NCI-H510A (cell line): ENCODE measurements at places on chromosomes 11 and 22.

DNA sequence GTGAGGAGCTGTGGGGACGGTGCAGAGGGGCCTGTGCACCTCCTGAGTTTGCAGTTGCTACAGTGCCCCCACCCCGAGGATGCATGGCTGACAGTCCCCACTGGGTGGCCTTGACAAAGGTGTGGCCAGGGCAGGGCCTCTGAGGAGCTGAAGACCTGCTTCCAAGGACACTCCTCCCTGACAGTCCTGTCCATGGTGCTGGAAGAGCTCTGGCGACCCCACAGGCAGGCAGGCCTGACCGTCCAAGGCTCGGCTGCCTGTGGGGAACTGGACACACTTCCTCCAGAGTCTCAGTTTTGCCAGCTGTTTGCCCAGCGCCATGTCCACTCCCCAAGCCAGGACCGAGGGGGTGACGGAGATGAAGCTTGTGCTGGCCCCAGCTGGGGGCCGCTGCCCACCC lies 32.7 kb downstream of the BRSK2 start:
- no peak for DNase-seq

DNA sequence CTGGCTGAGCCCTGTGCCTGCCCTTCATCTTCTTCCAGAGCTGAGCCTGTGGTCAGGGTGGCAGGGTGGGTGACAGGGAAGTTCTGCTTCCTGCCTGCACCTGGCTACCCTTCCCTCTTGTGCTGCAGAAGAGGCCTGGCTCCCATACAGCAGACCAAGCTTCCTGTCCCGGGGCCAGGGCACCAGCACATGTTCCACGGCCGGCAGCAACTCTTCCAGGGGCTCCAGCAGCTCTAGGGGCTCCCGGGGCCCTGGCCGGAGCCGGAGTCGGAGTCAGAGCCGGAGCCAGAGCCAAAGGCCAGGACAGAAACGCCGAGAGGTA lies 15.0 kb downstream of the ROBO3 start:
- DNase-seq: no peak

DNA sequence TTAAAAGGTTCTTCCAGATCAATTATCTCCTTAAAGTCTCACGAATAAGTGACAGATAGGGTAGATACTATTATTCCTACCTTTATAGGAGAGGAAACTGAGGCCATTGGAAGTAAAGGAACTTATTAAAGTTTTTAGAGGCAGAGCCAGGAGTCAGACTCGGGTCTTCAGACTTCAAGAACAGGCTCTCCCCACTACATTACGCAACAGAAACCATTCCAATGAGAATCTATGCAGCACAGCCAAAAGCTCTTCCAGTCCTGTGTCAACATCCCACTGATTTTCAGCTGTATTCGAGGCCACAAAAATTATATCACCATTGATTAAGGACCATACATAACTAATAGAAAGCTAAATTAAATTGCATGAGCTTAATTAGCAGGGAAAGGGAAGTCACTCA lies 77.4 kb downstream of the RELT start:
- DNase-seq: no peak

DNA sequence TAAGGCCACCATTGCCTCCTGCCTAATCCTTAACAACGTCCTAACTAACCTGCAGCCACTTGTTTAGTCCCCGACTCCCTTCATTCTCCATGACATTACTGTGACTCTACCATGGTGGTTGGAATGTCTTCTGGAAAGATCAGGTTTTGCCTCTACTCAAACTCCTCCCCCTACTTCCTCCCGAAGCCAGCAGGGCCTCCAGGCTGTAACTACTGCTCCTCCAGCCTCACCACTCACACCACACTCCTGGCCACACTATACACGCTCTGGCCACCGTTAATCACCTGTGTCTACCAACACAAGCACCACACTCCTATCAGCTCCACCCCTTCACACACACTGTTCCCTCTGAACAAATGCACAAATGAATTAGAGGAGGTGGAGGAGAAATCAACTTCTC lies 69.2 kb downstream of the PACSIN2 start:
- no peak for DNase-seq

DNA sequence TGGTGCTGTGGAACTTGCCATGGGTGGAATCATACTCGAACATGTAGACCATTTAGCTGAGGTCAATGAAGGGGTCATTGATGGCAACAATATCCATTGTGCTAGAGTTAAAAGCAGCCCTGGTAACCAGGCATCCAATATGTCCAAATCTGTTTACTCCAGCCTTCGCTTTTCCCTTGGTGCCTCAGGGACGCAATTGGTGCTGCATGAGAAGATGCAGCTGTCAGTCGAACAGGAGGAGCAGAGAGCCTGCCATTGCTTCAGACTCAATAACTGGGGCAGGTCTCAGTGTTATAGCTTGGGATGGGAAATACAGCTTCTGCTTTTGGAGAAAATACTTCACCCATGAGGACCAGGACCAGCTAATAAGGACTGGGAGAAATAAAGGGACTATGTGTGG lies 5.0 kb upstream of the MCHR1 start:
- no peak for DNase-seq

DNA sequence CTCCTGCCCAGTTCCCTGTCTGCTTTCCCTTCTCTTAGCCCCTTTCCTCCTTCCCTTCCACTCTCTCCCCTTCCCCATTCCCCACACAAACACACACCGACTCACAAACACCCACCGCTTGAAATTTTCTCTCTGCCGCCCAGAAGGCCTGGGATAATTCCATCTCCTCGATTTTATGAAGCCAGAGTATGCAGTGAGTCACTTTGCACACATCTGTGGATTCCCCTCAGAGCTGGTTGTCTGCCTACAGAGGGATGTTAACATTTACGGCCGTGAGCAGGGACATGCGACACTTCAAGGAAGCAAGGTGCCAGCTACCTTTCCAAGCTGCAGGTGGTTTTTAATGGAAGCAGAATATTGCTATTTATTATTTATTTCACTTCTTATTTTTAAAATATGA lies 332.0 kb downstream of the TENM4 start:
- DNase-seq: no peak

- DNase-seq: no peak
These were observed 23.5 kb upstream of the PICK1 start for GRCh38 chr22:38033522-38034277.

DNA sequence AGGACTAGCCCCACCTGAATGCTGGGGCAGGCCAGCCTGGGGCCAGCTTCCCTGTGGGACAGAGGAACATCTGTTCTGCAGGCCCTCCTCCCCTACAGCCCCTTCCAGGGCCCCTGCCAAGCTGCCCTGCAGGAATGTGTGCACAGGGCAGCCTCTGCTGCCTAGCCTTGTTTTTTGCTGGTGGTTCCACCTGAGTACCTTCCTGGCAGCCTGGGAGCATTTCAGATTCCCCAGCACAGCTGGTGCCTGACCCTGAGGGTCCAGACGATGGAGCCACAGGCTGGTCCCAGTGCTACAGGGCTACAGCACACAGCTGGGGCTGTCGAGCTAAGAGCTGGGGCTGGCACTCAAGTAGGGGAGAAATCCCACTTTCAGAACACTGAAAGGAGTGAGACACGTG lies 22.3 kb upstream of the GPR83 start:
- no peak for DNase-seq

- DNase-seq: no peak
These were observed 108.9 kb upstream of the FGF3 start for GRCh38 chr11:69928121-69928520.

GRCh38 chr22:26931471-26931870 lies 274.1 kb downstream of the MIAT start:
- no peak for DNase-seq
